ENCODE measurements at places on chromosomes 4 and X.

DNA sequence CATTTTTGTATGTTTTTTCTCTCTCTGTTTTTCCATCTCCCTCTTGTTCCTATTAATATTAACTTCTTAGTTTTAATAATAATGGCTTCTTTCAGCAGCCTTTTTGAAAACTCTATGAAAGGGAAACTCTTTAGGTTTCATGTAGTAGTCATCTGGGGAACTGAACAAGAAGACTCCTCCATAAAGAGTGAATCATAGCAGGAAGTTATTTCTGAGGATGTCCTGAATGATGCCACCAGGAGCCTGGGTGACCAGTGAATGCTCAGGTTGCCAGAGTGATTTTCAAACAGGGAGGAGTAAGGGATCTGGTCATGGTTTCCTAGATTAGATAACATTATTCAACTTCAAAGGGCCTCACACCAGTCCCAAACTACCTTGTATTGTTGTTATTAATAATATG lies 212.8 kb upstream of the PDE5A start:
- DNase-seq, result no peak

GRCh38 chr4:173499658-173500535 lies 30.1 kb downstream of the HAND2 start:
- DNase-seq, result no peak

DNA sequence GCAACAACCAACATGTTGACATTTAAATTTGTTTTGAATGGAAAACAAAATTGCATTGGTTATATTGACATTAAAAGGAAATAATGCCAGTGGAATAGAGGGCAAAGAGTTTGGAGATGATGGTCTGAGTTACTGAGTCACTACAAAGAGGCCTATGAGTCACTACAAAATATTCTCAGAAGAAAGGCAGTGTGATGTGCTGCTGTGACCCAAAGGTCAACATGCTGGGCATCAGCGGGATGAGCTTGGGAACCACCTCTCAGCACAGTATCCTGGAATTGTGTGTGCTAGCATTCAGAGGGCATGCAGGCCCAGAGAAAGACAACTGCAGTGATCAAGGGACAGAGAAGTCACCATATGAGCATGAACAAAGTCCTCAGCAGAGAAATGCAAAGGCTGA lies 2.8 kb downstream of the CMC4 start:
- DNase-seq, result no peak

DNA sequence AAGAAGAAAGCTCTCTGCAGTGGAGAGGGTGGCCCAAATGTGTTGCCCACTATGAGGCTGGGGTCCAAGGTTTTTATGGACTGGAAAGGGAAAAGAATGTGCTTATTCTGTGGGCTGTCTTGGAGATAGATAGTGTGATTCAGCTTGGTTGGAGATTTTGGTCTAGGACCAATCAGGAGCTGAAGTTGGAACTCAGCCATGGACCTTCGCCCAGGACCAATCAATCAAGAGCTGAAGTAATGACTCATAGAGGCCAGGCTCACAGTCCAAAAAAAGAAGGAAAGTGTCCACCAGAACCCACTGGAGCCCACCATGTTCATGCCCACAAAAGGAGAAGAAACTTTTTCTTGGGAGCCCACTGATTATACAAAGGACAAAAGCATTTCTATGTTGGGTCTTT lies 369.5 kb downstream of the UBE2NL start:
- DNase-seq, result no peak

GRCh38 chr4:146470604-146471003 lies 51.1 kb downstream of the SLC10A7 start:
- DNase-seq, result no peak

DNA sequence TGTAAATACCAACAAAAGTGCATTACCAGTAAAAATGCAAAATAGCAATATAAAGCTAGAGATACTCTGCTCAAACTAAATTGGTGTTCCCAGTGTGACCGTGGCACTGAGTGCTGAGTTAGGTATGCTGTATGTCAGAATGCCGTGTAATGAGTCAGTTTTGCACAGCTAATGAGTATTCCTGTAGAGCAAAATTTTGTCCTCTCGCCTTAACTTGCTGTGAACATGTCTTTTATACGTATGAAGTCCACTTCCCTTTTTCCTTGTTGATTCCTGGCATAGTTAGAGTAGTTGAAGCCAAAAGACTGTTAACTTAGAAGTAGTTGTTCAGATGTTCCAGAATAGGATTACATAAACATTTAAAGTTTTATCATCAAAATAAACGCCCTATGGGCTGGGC lies 11.5 kb downstream of the DCLK2 start:
- no peak for DNase-seq

DNA sequence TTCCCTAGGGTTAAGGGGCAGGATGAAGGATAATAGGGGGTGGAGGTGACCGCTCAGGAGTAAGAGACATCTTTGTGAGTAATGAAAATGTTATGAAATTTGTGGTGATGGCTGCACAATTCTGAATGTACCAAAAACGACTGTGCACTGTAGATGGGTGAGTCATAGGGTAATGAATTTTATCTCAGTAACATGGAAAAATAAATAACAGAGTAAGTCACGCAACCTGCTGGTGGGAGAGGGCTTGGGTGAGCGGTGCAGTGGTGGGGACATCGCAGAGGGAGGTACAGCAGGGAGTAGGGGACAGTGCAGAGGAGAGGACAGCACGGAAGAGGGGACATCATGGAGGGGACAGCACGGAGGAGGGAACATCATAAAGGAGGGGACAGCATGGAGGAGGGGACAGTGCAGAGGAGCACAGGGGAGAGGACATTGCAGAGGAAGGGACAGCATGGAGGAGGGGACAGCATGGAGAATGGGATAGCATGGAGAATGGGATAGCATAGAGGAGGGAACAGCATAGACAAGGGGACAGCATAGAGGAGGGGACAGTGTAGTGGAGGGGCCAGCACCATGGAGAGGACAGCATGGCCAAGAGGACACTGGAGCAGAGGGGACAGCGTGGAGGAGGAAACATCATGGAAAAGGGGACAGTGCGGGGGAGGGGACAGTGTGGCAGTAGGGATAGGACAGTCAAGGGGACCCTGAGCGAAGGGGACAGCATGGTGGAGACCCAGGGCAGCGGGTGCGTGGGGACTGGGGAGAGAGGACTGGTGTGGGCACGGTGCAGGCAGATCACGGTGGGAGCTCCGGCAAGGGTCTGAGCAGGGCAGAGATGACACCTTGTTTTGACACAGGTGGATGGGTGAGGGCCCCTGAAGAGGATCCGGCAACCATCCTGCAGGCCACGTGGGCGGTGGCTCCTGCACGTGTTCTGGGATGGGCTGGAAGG lies 68.5 kb upstream of the MXD4 start:
- DNase-seq, result no peak
